CD4-positive, alpha-beta T cell treated with Interleukin-10 for 1 hour (primary cell): ENCODE measurements at places on chromosomes 16 and 17.

DNA sequence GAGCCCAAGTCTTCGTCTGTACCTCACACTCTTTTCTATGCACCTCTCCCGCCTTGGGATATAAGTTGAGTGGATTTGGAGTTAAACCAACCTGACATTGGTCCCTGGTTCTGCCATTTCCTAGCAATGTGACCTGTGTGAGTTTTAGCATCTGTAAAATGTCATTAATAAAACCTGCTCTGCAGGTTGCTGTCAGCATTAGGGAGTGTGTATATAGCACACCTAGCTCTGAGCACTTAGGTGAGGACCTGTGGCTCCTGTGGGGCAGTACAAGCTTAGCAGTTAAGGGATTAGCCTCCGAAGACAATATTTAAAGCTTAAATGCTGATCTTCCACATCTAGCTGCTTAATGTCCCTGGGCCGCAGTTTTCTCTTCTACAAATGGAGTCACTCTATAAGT is 248.0 kb downstream of the TMEM114 start:
- DNase-seq, result no peak

DNA sequence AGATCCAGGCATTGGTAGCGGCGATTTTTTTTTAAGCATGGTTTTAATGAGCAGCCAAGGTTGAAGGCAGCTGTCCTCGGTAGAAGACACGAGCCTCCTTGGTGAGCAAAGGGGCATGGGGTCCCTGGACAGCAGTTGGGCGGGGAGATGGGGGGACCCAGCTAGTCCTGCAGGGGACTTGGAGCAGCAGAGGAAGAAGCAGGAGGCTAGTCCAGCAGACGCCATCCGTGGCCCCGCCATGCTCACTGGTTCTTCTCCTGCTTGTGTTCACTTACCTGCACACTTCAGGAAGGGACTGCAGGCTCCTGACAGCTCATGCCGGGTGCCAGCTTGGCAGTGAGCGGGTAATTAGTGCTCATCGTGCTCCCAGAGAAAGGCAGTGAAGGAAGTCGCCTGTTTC is 130.2 kb upstream of the CDH5 start:
- no peak for DNase-seq

GRCh38 chr16:79640513-79641360 is 40.2 kb upstream of the MAF start:
- DNase-seq, result peak; percentile 38

DNA sequence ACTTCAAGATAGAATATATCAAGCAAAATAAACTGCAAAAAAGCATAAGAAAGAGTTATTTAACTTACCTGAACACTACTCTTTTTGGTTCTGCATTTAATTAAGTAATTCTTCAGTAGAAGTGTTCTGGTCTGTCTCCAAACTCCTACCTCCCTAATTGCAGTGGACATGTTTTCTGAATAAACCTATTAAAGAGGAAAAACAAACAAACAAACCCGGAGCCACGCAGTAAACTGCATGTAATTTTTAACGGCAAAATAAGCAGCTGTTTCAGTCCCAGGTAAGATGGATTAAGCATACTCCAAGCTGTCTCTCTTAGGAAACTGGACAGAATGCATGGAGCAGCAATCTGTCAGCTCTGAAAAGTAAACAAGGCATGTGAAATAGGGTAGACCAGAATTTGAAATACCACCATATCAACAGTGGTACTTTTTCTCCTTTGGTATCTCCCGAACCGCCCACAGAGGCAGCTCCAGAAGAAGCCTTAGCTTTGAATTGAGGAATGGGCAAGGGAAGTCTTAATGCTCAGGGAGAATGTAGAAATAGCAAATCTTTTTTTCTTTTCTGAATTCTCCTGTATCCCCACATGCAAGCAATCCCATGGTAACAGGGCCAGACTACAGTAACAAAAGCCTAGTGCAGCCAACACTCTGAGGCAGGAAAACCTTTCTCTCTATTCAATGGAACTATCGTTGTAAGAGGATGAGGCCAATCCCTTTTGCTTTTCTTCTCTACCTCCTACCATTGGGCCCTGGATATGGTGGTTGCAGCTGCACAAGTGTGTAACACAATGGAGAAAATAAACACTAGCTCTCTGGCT is 12.5 kb downstream of the ABCA5 start:
- DNase-seq, result no peak

DNA sequence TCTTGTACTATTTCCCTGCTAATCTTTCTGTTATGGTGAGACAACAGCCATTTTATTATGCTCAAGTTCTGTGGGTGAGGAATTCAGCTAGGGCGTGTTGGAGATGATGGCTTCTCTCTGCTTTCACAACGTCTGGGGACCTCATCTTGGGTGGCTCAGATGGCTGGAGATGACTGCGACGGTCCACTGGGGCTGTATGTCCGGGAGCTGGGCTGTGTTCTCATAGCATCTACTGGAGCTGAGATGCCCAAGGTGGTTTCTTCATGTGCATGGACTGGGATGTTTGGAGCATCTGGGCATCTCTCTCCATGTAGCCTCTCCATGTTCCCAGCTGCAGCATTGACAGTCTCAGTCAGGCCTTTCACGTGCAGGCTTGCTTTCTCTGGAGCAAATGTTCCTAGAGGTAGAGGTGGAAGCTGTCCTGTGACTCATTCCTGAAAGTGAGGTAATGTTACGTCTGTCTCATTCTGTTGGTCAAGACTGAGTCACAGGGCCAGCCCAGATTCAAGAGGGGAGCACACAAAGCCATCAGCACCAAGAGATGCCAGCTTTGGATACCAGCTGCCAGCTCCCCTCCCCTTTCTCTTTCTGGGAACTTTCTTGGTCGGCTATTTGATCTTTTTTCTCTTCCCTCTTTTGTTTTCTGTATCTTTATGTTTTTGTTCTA is 96.2 kb downstream of the RAP1GAP2 start:
- DNase-seq, result no peak

DNA sequence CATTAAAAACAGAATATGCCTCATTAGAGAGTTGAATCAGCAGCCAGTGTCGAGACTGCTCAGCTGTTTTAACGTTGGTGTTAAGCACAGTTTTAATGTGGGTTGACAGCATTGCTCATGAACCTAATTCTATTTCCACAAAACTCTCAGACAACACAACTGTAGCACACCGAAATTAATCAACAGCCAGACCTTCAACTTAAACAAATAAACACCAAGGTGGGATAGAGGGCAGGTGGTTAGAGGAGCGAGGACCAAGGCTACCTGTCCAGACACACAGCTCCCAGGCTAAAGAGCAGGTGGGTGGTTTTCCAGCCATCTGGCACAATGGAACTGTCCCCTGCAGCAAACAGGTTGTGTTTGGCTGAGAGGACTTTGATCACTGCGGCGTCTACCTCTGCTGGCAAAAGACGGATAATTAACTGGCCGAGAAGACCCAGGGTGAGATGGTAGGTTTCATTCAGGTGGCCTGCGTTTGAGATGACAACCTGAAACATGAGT is 69.6 kb upstream of the ATP2A3 start:
- DNase-seq, result no peak

DNA sequence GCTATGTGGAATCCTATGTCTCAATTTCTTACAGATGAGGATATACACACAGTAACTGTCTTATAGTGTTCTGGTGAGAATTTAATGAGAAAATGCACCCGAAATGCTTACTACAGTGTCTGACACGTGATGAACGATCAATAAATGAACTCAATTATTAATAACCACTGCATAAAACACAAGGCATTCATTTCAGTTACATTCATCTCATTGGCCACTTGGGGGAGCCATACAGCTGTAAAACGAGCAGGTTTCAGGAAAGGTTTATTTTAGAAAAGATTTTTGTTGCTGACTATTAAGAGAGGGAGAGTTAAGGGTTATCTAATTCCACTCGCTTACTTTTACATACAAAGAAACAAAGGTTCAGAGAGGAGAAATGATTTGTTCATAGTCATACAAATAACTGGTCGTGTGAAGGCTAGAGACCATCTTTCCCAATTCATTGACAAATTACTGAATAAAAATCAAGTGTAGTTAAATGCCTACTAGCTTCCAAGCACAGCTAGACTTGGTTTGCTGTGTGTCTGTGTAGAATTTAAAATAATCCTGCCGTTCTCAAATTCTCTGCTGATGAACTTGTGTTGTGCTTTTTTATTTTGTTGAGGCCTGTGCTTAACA is 160.1 kb downstream of the MAP2K4 start:
- DNase-seq, result peak; percentile 16

GRCh38 chr16:8632675-8633182 is 11.2 kb downstream of the METTL22 start:
- DNase-seq, result peak; percentile 34

- no peak for DNase-seq
Measured at GRCh38 chr17:55895112-55895759, 144.4 kb downstream of the PCTP start.

GRCh38 chr17:34556384-34556783 is 23.0 kb upstream of the TMEM132E start:
- DNase-seq, result no peak

- no peak for DNase-seq
Measured at GRCh38 chr16:14375132-14375491, 254.9 kb downstream of the PARN start.

- DNase-seq, result no peak
Measured at GRCh38 chr17:41642252-41643156, 18.1 kb upstream of the KRT17 start.

DNA sequence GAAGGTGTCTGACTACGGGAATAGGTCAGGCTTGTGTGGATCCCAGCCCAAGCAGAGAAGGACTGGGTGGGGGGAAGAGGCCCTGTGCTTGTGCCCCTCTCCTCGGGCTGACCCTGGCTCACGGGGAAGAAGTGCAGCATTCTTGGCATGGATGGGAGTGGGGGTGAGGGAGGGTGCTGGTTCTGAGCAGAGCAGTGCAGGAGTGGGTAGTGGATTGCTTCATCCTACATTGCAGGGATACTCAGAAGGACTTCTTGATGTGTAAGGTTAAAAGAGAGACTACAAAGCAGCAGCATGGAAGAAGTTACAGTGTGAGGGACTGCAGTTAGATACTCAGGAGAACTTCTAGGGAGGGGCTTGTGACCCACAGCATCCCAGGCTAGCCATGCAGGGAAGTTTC is 2.1 kb downstream of the ARHGAP23 start:
- no peak for DNase-seq

DNA sequence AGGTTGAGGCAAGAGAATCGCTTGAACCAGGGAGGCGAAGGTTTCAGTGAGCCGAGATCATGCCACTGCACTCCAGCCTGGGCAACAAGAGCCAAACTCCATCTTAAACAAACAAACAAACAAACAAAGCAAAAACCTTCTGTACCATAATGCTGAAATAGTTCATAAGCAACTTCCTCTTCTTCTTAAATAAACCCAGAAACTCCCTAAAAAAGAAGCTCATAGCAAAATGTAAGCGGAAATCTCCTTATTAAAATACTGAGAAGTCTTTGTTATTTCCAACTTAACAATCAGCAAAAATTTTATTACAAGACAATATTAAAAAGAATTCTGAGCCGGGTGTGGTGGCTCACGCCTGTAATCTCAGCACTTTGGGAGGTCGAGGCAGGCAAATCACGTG is 82.8 kb downstream of the FBXL20 start:
- DNase-seq, result no peak

DNA sequence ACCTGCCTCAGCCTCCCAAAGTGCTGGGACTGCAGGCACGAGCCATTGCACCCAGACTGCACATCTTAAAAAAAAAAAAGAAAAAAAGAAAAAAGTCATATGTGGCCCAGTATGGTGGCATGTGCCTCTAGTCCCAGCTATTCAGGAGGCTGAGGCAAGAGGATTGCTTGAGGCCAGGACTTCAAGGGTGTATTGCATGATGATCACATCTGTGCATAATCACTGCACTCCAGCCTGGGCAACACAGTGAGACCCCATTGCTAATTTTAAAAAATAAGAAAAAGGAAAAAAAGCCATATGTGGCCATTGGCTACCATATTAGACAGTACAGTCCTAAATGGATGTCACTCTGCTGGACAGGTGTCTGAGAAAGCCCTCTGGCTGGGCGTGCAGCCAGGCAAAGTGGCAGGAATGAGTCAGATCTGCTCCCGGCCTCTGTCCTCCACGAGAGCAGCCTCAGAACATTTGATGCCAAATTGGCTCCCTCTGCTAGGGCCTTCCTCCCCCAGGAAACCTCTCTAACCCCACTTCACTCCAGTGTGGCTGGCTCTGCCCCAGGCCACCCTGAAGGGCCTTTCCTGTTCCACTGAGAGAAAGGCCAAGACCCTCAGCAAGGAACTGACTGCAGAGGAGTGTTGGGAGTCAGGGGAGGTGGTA is 14.7 kb downstream of the CA7 start:
- DNase-seq, result no peak

GRCh38 chr16:76882105-76882504 is 308.9 kb upstream of the MON1B start:
- DNase-seq, result no peak

DNA sequence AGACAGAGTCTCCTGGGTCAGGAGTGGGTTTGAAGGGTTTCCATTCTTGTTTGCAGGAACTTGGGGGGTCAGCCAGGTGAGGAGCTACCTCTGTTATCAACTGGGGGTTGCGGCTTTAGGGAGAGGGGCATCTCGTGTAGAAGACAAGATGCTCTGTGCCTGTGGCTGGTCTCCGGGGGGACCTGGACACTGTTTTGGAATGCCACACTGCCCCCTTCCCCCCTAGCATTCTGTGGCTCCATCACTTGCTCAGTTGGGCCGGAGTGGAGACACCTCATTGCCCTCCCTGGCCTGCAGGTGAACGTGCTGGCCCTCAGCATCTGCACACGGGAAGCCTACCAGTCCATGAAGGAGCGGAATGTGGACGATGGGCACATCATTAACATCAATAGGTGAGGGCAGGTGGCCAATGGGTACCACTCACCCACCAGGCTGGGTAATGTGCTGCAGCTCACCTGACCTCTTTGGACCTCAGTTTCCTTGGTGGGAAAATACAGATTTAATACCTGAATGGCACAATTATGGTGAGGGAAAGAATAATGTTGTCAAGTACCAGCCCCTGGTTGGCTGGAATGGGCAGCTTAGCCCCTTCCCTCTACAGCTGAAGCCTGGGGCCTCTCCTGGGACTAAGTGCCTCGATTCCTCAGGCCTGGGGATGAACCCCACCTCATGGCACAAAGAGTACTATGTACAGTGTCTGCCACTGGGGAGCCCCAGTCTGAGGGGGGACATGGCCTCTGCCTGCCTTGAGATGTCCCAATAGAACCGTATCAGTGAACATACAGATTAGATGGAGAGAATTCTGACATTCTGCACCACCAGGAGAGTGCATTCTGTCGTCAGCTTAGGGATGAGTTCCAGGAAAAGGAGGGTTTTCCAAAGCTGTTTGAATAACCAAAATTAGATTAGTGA is 3.3 kb upstream of the MRM1 start:
- no peak for DNase-seq

- DNase-seq, result no peak
Measured at GRCh38 chr17:12287953-12288352, 267.3 kb downstream of the MAP2K4 start.
